ENCODE measurements at places on chromosomes 12 and 14. TPM values are rescaled to one million over a fixed set of nuclear protein-coding genes. Genes with fewer than 3 reads are reported as not detected.

TAS2R13 gene
- total RNA-seq, result 2.4 TPM

REM2 gene
- not detected for total RNA-seq

PZP gene
- 0.98 TPM for total RNA-seq

FICD gene
- total RNA-seq, result 5.9 TPM

LRRC10 gene
- total RNA-seq, result not detected

BCL11B gene
- 0.19 TPM for total RNA-seq

CARMIL3 gene
- total RNA-seq, result under 0.01 TPM

SOAT2 gene
- not detected for total RNA-seq

GRIN2B gene
- total RNA-seq, result not detected

C12orf75 gene
- 22.5 TPM for total RNA-seq

PLEKHG7 gene
- not detected for total RNA-seq

GNB3 gene
- total RNA-seq, result 2.9 TPM

GPR68 gene
- 0.96 TPM for total RNA-seq

KCNJ8 gene
- under 0.01 TPM for total RNA-seq

KLHL33 gene
- not detected for total RNA-seq

All from vein endothelial cell (primary cell).